ENCODE measurements at places on chromosomes 11 and 22. TPM values are rescaled to one million over a fixed set of nuclear protein-coding genes. Genes with fewer than 3 reads are reported as not detected.

Gene C11orf16
- not detected for total RNA-seq

Gene MUC6
- total RNA-seq, result not detected

Gene TBX10
- not detected for total RNA-seq

Gene NAV2
- total RNA-seq, result 0.88 TPM

GRCh38 chr11:134024420-134025081, 44.3 kb upstream of the JAM3 start:
- DNase-seq, result peak; percentile 27

GRCh38 chr11:910044-910588, 494 bp downstream of the CHID1 start:
- DNase-seq, result no peak

Data from activated naive CD4-positive, alpha-beta T cell treated with anti-CD3 and anti-CD28 coated beads, Interleukin-2, amount 50 U/mL, for 72 hours (primary cell).